ENCODE measurements at places on chromosomes 6 and 20.

GRCh38 chr6:4675121-4675520 lies 101.1 kb upstream of the CDYL start:
- no peak for DNase-seq

DNA sequence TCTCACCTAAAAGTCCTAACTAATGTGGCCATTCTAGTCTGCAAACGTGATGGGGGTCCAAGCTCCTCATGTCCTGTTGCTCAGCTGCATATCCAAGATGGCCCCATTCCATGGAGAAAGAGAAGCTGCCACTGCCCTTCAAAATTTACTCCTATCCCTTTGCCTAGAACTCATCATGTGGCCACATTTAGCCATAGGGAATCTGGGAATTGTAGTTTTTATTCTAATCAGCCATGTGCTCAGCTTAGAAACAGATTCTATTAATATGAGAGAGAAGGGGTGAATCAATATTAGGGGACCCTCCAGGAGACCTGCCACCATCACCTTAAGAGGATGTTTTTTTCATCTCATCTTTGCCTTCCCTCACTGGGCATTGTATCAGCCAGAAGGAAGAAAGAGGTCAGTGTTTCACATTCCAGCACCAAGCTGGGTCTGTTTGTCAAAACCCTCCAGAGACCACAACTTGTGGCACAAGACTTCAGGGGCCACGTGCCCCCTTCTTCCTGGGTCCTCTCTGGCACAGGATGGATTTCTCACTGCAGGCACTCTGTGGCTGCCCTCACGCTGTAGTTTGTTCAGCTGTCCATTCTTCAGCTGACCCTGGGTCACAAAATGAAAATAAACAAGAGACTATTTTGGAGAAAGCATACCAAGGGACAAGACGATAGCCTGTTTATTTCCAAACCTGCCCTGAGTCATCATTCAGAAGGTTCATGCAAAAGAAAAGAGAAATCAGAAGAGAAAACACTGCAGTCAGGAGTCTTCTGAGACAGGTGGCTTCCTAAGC lies 172.0 kb downstream of the EYA2 start:
- no peak for DNase-seq

- DNase-seq, result no peak
Observed at GRCh38 chr6:2949121-2949520, 22.2 kb downstream of the SERPINB6 start.

DNA sequence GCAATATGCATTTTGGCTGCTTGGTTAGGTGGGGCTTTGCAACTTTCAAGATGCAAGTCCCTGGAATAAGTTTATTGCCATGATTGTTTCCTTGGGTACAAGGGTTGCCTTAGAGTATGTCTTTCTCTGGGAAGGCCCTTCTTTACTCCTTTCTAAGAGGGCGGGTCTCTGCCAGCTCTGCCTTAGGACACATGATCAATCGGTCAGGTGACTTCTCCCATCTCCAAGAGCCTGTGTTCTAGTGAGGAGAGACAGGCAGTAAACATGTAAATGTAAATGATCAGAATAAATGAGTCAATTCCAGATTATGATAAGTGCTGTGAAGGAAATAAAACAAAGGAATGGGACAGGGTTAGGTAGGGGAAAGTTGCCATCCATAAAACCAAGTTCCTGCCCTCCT lies 43.2 kb upstream of the BCAS1 start:
- DNase-seq, result no peak

GRCh38 chr6:100671740-100672139 lies 207.0 kb upstream of the SIM1 start:
- no peak for DNase-seq

DNA sequence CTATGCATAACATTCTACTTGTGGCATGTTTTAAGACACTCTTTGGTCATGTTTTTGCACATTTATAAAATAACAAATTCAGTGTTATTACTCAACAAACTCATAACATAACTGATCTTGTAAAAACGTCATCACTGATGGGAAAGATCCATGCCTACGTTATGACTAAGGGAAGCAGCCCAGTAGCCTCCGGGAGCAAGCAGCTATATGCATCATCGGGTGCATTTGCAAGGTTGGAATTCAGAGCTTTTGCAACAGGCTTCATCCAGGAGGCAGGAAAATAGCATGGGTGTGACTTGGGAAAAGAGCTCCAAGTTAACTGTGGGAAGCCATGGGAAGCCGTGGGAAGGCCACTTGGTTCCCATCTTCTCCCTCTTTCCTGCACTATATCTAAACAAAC lies 271.6 kb upstream of the SGK1 start:
- no peak for DNase-seq

- no peak for DNase-seq
Observed at GRCh38 chr6:8229915-8230756, 127.8 kb upstream of the EEF1E1 start.

GRCh38 chr6:87543696-87544473 lies 45.9 kb downstream of the RARS2 start:
- no peak for DNase-seq

GRCh38 chr6:3227363-3228045 lies at the start of gene TUBB2B:
TSS of gene TUBB2B (minus strand) at chr6:3227653. CDS start at chr6:3227543, 110 bp downstream.
- no peak for DNase-seq

DNA sequence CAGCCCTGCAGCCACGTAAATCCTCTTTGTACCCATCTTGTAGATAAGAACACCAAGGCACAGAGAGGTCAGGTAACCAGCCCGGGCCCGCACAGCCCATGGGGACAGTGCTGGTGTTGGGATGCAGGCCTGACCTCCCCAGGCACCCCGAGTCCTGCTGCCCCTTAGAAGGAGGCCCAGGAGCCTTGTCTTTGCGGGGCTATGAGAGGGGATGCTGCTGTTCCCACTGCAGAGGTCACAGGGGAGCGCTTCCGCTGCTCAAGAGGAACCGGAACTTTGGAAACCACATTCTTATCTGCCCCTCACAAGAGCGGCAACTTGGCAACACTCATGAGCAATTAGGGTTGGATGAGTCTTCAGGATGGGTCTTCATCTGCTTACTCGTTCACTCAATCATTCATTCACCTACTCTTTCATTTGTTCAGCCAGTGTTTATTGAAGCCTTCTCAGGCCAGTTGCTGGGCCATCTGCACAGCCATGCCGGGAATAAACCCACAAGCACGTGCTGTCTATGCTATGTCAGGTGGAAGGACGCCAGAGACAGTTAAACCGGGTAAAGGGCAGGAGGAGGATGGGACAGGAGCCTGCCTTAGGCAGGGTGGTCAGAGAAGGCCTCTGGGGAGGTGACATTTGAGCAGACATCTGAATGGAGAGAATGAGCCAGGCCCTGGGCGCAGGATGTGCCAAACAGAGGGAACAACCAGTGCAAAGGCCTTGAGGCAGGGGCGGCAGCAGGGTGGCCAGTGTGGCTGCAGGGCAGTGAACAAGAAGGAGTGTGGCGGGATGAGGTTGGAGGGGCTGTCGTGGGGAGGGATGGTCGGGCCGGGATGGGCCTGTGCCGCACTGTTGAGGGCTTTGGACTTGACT lies 60.8 kb downstream of the RBM38 start:
- no peak for DNase-seq

GRCh38 chr6:13924949-13925881 lies at the start of gene RNF182:
TSS of gene RNF182 (plus strand) at chr6:13924952. CDS start at chr6:13977120, 52,168 bp downstream.
- no peak for DNase-seq

DNA sequence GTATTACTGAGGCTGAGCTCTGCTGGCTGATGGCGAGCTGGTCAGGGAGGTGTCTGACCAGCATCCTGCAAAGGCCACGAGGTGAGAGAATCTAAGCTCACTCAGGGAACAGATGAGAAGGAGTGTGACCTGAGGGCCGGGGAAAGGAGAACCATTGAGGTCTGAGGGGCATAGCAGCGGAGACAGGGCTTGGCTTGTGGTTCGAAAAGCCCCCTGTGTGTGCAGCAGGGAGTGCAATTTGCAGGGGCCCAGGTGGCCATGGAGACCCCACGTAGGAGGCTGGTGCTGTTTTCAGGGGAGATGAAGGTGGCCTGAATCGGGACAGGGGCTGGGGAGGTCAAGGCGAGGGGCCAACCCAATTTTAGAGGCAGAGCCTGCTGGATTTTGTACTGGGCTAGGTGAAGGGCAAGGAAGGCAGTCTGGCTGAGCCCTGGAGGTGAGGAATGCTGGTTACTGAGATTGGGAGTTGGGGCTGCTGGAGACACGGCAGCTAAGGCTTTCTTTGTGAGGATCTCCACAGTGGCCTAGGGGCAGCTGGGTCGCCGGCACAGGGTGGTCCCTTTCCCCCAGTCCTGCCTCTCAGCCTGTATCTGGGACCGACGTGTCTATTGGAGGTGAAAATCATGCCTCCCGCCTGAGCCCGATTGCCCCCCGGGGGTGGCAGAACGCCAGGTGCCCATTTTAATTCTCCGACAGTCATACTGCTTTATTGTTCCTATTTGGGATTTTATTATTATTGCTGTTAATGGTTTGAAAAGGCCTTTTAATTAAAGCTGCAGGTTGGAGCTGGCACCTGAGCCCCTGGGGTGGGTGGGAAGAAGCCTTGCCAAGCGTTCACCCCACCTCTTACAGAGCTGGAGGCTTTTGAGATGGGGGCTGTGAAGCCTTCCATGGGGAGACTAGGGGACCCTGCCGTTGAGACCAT lies 28.4 kb downstream of the DLGAP4 start:
- no peak for DNase-seq

DNA sequence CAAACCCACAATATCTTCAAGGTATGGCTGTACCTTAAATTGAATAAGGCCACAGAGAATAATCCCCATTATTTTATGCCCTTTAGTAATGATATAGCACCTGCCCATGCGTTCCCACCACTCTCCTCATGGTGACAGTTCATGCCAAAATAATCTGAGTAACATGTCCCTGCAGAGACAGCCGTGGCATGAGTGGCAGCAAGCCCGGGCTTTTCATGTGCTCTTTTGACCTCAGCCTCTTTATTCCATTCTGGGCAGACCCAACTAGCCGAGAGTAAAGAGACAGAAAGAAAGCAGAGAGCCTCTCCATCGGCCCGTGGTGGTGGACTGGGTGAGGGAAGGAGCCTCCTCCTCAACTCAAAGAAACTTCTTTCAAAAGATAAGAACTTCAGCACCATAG lies 19.9 kb upstream of the POPDC3 start:
- no peak for DNase-seq

- no peak for DNase-seq
Observed at GRCh38 chr6:139882234-139882633, 507.8 kb upstream of the CITED2 start.

GRCh38 chr6:111444794-111445193 lies 38.2 kb downstream of the REV3L start:
- no peak for DNase-seq

DNA sequence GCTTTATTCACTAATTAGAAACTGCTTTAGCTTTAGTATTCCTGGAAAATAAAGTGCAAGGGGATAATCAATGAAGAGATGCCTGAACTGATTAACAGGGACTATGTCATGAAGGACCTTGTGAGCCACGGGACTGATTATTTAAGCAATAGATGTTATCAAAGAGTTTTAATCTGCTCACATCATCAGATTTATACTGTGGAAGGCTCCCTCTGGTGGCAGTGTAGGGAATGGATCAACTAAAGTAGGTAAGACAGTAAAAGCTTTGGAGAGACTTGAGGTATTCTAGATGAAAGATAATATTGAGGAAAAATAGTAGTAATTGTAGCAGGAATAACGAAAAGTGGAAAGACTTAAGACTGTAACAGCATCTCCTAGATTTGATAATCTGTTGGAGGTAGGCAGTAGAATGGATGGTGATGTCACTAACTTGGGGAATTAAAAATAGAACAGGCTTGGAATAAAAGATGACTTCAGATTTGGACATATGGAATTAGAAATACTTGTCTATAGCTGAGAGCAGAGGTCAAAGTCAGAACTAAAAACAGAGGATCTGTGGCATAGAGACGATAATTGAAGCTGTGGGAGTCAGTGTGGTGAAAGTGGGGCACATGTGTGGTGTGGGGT lies 80.3 kb upstream of the HTR1E start:
- no peak for DNase-seq

DNA sequence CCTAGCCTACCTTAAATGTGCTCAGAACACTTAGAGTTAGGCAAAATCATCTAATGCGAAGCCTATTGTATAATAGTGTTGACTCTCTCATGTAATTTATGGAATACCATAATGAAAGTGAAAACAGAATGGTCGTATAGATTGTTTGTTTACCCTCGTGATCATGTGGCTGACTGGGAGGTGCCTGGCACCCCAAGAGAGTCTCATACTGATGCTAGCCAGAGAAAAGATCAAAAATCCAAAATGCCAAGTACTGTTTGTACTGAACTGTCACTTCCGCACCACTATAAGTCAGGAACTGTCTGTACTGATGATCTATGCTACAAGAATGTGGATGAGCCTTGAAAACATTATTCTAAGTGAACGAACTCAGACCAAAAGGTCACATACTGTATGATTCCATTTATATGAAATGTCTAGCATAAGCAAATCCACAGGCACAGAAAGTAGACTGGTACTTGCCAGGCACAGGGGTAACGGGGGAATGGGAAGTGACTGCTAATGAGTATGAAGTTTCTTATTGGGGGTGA lies 22.4 kb downstream of the ZMYND8 start:
- DNase-seq, result no peak

DNA sequence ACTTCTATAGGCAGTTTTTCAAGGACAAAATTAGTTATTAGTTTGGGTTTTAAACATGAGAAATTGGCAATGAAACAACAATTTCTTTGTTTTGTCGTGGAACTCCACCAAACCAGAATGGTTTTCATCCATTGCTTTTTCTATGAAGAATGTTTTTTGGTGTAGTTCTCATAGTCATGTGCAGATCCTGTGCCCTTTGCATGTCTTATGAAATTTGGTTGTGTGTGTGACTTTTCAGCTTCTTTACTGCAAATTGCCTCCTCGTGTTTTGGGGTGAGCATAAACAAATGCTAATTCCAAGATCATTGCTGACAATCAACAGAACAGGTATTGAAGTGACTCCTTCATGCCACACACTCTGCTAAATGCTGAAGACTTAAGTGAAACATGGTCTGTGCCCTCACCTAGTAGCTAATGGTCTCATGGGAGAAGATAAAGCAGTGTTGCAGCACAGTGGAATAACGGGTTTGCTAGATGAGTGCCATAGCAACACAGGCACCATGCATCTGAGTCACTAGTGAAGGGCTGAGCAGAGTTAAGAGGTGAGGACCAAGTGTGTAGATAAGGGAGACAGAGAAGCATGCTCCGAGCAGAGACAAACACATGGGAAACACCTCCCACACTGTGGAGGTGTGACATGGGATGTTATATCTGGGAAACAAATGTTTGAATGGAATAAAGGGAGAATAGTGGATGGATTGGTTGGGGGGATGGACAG lies 120.0 kb downstream of the SLC16A10 start:
- DNase-seq, result no peak

DNA sequence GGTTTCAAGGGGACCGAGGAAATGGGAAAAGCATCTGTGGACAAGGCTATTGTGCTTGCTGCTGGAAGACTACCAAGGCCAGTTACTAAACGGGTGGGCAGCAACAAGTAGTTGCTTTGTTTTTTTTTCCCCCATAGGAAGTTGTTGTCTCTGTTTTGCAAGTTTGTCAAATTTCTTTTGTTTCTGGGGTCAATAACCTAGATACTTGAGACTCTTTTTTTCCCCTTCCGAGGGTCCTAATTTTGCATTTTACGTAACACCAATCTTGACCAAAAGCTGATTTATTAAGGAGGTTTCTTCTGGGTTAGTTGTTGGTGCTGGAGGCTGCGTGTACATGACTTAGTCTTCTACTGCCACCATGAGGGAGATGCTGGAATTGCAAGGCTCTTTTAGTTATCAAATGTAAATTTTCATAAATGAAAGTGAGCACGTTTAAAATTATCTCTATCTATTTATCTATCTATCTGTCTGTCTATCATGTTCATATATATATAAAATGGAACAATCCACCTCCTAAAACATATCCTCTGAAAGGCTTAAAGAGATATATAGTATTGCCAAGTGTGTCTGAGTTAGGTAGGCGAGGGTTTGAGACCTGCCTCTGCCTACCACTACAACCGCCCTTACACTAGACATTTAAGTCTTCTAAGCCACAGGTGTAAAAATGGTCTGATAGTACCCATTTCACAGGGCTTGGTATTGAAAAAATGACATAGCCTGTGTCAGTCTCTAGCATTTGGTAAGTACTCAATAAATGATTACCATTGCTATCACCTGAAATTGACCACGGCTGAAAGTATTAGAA lies 60.2 kb downstream of the GCLC start:
- peak; percentile 35 for DNase-seq

All from stimulated activated CD8-positive, alpha-beta memory T cell treated with anti-CD3 and anti-CD28 coated beads, Interleukin-4, amount 100 ng/mL, for 1 hour (primary cell).